ENCODE measurements at places on chromosomes 16 and 17. TPM values are rescaled to one million over a fixed set of nuclear protein-coding genes. Genes with fewer than 3 reads are reported as not detected.

The EPX gene
- total RNA-seq = 0.25 TPM

The OSGIN1 gene
- 2.2 TPM for total RNA-seq

The MEIOC gene
- total RNA-seq = not detected

The RANBP10 gene
- total RNA-seq = 35.2 TPM

The TBKBP1 gene
- 10.5 TPM for total RNA-seq

The RDM1 gene
- not detected for total RNA-seq

The MPP2 gene
- 2.5 TPM for total RNA-seq

The CSF3 gene
- total RNA-seq = not detected

The TENT4B gene
- total RNA-seq = 15.7 TPM

The CTF1 gene
- 0.30 TPM for total RNA-seq
